T-helper 9 cell (primary cell): ENCODE measurements at places on chromosomes 1 and 21.
A peak's percentile ranks its signal among the peaks of the same experiment; 100 is the strongest.

DNA sequence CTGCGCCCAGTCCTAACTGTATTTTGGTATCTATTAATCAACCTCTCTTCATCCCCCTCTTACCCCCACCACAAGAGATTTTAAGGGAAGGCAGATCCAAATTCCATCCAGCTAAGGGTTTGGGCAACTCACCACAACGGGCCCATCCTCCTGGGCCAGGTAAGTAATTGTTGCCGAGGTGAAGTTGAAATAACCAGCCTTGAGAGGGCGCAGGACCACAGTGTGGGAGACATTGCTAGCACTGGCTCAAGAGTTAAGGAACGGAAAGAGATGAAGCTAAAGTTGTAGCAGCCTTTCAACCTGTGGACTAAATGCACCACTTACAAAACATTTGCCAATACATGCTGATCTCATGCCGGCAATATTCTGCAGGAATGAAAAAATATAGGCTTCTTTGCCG lies 5.9 kb downstream of the SSR2 start:
- no peak for DNase-seq

DNA sequence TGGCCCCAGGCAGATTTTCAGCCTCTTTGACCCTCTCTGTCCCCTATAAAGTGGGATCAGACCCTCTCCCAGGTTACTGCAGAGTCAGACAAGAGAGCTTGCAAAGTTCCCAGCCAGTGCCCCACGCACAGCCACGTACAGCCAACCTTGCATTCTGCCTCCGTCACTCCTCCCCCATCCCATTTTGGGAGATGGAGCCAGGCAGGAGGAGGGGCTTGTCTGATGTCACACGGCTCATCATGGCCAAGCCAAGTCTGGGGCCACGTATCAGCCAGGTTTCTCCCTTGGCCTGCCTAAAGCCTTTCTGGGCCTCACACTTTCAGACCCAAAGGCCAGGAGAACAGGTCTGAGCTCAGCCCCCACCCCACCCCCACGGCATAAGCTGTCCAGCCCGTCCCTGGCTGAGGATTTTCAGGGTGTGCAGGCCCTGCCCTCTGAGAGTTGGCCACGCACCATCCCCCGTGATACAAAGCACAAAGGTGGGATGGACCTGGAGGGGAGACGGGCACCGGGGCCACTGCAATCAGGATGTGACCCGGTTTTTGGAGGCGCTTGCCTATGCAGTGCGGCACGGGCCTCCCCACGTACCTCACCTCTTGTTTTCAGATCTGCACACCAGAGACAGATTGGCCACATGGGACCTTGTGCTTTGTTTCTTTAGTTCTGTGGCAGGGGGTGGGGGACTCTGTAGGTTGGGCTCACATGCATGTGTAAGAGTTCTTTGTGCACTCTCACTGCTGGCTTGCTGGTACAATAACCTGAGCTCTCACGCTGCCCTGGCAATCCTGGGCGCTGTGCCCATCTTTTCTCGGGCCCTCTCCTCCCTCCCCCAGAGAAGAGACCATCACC lies 47.6 kb downstream of the TRIM11 start:
- no peak for DNase-seq

GRCh38 chr1:101148980-101149379 lies 87.8 kb upstream of the S1PR1 start:
- DNase-seq = no peak

DNA sequence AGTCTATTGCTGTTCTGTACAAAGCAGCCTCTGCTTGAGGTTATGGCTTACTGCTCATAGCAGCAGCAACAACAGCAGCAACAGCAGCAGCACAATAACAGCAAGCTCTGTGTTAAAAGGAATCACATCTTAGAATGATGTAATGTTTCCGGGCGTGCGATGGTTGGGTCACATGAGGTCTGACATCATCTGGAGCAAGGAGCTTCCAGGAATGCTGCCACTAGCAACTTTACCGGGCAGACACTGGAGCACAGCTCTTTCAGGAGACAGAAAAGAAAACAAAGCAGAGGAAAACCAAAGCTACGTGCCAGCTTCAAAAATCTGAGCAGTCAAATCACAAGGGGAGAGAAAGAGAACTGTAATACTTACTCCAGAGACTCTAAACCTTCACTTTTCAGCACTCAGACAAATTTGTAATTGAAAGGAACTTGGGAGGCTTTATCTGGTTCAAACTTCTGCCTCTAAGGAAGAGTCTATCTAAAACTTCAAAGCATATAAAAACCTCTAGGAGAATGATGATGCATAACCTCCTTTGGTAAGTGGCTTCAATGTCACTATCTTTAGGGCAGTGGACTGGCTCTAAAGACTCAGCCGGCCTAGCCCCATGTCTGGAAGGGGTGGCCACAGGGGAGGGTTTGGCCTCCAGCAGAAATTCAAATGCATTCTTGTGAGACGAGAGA lies 28.3 kb upstream of the RAB3GAP2 start:
- DNase-seq = no peak

- DNase-seq = no peak
Observed at GRCh38 chr1:46021046-46021996, 111.1 kb downstream of the PIK3R3 start.

DNA sequence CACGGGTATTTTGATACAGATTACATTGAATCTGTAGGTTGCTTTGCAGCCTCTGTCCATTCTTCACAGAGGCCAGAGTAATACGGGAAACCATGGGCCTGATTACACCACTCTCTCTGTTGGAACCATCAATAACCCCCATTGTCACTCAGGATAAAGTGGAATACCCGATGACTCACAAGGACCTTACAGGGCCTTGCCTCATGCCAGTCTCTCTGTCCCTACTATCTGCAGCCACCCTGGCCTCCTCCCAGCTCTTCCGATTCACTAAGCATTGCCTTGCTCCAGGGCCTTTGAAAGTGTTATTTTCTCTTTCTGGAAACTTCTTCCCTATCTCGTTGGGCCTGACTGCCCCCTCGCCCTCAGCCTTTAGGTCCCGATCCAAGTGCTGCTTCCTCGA lies 61.7 kb downstream of the HMGB4 start:
- DNase-seq = no peak

DNA sequence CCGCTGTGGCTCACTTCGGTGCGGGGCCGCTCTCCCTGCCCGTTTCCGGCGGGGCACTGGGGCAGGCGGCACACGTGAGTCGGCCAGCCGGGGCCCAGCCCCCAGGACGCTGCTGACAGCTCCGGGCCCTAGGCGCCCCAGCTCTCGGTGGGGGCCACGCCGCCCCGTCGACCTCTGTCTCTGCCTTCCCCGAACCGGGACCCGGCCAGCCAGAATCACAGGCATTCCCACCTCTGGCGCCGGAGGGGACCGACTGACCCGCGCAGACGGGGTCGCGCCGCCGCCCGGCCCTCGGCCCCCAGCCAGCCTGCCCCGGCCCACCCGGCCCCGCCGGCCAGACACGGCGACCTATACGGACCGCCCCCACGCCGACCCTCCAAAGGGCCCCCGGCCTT lies 755 bp downstream of the SCMH1 start:
- peak; percentile 6 for DNase-seq

GRCh38 chr1:63951059-63951946 lies 177.5 kb downstream of the ROR1 start:
- DNase-seq = no peak

- no peak for DNase-seq
Observed at GRCh38 chr1:239353536-239353935, 32.8 kb upstream of the CHRM3 start.

DNA sequence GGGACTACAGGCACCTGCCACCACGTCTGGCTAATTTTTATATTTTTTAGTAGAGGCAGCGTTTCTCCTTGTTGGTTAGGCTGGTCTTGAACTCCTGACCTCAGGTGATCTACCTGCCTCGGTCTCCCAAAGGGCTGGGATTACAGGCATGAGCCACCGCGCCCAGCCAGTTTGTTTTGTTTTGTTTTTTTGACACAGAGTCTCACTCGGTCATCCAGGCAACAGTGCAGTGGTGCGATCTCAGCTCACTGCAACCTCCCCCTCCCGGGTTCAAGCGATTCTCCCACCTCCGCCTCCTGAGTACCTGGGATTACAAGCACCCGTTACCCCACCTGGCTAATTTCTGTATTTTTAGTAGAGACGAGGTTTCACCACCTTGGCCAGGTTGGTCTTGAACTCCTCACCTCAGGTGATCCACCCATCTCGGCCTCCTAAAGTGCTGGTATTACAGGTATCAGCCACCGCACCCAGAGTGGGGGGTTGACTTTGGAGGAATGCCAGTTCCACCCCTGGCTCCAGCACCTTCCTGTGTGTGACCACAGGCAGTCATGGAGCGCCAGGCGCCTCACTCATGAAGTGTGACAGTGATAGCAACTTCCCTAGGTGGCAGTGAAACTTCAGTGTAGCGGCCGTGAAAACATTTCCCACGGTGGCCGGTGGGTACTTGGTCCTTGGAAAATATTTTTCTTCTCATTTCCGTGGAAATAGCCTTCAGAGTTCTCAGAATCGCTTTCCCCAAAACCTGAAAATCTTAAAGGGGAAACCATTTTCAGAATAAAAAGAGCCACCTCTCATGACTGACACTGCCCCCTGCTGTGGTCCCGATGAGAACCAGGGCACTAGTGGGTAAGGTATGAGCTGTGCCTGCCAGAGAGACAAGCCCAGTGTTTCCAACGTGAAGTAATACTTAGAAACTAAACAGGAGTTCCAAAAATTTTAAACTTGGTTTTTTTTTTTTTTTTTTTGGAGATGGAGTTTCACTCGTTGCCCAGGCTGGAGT lies 48.6 kb downstream of the WDR4 start:
- DNase-seq = no peak

- no peak for DNase-seq
Observed at GRCh38 chr1:175072099-175072951, 4.7 kb downstream of the TNN start.

- no peak for DNase-seq
Observed at GRCh38 chr1:55781944-55782482, 566.8 kb upstream of the USP24 start.

GRCh38 chr1:109984190-109984455 lies 442 bp upstream of the AHCYL1 start:
- DNase-seq = no peak

DNA sequence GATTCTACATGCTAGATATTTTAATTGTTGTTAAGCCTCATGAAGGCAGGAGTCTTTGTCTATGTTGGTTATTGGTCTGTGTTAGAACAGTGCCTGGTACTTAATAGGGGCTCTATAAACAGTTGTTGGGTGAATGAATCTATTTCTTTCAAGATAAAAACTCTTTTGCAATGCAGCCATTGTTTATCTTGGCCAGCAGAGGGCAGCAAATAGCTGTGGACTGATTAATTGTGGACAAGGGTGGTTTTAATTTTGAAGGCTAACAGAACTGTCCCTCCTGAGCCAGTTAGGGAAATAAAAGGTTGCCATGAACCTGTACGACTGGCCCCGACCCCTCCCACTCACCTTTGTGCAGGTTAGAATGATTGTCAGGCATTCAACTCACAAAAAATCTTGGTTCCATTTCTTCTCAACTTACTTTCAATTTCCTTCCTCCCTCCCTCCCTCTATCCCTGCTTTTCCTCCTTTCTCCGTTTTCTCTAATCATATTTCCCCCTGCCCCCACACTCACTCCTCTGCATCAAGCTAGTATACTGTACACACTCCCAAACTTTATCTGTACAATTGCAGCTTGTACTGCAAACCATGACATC lies 66.3 kb upstream of the DIRAS3 start:
- DNase-seq = peak; percentile 19

DNA sequence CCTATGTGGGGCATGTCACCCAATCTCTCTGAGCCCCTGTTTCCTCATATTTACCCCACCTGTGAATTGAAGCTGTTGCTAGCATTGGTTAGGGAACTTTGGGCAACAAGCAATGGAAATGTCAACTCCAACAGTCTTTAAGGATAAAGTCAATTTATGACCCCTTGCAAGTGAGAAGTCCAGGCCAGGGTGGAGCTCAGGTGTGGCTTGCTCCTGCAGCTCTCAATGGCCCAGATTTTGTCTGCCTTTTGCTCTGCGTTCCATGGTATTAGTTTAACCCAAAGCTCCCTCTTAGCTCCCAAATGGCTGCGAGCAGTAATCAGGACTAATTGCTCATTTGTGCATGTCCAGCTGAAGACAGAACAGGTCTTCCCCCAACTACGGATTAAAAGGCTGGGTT lies 70.4 kb upstream of the ABCG1 start:
- DNase-seq = no peak

DNA sequence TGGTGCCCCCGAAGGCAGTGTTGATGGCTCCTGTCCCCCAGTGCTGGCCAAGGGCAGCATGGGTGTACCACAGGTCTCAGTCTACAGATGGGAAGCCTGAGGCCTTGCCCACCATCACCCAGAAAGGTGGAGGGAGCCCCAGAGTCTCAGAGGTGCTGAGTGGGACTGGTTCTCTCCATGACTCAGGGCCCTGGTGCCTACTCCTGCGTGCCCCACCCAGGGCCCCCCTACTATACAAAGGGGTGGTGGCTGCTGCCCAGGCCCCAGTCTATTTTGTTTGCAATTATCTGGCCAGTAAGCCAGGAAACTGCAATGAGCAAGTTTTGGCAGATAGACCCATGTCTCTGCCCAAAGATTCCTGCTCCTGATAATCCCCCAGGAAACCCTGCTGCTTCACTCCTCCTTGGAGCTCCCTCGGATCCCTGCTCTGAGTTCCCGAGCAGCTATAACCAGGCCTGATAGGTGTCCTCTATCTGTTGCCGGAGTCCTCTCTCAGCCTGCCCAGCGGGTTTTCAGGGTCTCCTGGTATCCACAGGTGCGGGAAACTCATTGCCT lies 41.7 kb downstream of the EDN2 start:
- DNase-seq = no peak

DNA sequence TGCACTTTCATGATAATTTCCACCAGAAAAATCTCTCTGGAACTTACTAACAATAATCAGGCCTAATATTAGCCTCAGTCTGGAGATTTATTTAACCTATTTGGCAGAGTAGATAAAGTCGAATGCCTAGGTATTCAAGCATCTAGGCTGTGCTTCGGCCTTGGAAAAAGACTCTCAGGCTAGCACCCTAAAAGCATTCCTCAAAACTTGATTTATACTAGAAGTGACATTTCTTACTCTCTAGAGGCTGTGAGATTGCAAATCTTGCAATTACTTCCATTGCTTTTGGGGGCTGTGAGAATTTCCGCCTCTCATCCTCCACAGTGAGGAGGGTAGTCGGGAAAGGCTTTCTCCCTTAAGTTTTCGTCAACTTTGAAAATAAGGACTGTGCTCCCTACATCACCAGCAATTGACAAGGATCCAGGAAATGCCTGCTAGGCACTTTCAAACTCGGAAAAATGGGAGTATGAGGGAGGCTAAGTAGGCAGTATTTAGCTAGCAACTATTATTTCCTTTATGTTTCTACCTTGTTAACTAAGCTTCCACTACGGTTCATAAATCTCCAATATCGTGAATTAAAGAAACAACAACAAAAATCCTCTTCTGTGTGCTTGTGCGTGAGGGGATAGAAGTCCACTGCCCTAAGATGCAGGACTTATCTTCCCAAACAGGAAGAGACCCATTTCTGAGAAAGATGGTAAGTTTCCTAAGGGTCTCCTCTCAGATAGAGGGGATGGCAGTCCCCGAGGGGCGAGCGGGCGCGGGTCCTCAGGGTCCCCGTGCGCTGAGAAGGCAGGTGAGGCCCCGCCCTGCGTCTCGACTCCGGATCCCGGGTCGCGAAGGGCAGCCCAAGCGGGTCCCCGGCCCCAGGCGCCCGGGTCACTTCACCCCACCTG lies 1.1 kb upstream of the LMO4 start:
- DNase-seq = no peak
